ENCODE measurements at places on chromosomes 5 and 9.
A peak's percentile ranks its signal among the peaks of the same experiment; 100 is the strongest.

DNA sequence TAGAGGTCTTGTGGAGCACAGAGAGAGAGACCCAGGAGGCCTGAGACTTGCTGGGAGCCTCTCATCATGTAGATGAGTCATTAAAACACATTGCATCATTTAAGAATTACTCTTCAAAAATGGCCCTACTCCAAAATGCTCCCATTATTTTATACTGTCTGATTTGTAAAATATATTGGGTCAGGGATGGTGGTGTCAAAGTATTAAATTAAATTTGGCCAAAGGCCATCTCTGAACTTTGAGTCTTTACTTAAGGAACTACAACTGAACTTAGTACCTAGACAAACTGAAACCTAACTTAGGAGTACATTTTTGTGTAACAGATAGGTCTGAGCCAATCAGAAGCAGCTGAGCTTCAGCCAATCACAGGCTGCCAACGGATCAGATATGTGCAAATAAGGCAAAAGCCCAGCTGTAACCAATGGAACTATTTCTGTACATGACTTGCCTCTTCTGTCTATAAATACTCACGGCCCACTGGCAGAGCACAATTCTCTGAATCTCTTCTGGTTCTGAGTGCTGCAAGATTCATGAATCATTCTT, 657.2 kb downstream of the TLE1 start:
- no peaks in the 10 kb centered on the region for H3K27me3 ChIP-seq
- H3K27ac ChIP-seq = no peak overlapping the region
- H3K4me1 ChIP-seq = no peaks in the 10 kb centered on the region

GRCh38 chr5:116654925-116655324, 80.3 kb upstream of the SEMA6A start:
- H3K27ac ChIP-seq = no peak overlapping the region
- no peaks in the 10 kb centered on the region for H3K27me3 ChIP-seq
- H3K4me1 ChIP-seq = peaks cover 10% of the 10 kb centered on the region
- no peak for DNase-seq

GRCh38 chr5:129243039-129243438, 148.5 kb downstream of the ISOC1 start:
- H3K4me1 ChIP-seq = no peaks in the 10 kb centered on the region
- no peaks in the 10 kb centered on the region for H3K36me3 ChIP-seq
- no peak overlapping the region for H3K27ac ChIP-seq
- H3K27me3 ChIP-seq = no peaks in the 10 kb centered on the region
- DNase-seq = no peak

GRCh38 chr9:19927560-19927959, 138.7 kb upstream of the SLC24A2 start:
- H3K4me1 ChIP-seq = no peaks in the 10 kb centered on the region
- no peaks in the 10 kb centered on the region for H3K27me3 ChIP-seq

DNA sequence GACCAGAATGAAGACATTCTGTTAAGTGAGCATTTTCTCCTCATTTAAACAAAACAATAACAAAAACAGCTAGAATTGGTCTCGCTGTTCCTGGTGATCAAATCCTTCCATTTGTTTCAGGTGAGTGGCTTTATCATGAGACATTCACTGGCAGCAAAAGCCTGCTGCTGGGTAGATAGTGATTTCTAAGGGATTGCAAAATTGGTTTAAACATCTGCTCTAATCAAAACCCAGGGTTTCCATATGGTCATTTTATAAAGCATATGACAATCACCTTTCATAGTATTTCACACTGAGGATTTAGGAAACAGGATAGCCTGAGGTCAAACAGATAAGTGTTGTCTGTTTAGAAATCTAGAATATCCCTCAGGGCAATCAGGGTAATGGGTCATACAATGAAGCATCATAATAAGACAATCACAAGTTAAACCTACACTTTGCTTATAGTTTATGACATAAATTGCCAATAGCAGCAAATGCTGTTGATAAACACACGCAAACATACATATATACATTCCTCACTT, 769.6 kb upstream of the C9orf72 start:
- H3K27ac ChIP-seq = no peak overlapping the region
- DNase-seq = peak; percentile 1
- no peaks in the 10 kb centered on the region for H3K4me1 ChIP-seq
- H3K36me3 ChIP-seq = no peaks in the 10 kb centered on the region

GRCh38 chr9:81656871-81657337, 32.4 kb downstream of the TLE1 start:
- no peak overlapping the region for H3K4me3 ChIP-seq
- H3K36me3 ChIP-seq = peaks cover 1% of the 10 kb centered on the region
- no peak overlapping the region for H3K27ac ChIP-seq
- DNase-seq = no peak
- no peaks in the 10 kb centered on the region for H3K27me3 ChIP-seq
- H3K4me1 ChIP-seq = no peaks in the 10 kb centered on the region

- DNase-seq = peak; percentile 37
- no peaks in the 10 kb centered on the region for H3K27me3 ChIP-seq
- no peak overlapping the region for H3K4me3 ChIP-seq
- H3K36me3 ChIP-seq = peaks cover 11% of the 10 kb centered on the region
Measured at GRCh38 chr9:6566409-6567139, 79.0 kb downstream of the GLDC start.

- peak overlapping the region; percentile 21 for H3K27ac ChIP-seq
- H3K27me3 ChIP-seq = no peaks in the 10 kb centered on the region
- no peak for DNase-seq
Measured at GRCh38 chr5:116939641-116940040, 365.0 kb upstream of the SEMA6A start.

Data from trophoblast cell (in vitro differentiated cells and primary cell).